ENCODE measurements at places on chromosomes 4 and X.

GRCh38 chr4:96108146-96108545 lies 268.3 kb downstream of the PDHA2 start:
- no peak for DNase-seq

- no peak for DNase-seq
Observed at GRCh38 chr4:6878451-6879059, 31.1 kb upstream of the TBC1D14 start.

GRCh38 chr4:153497988-153498967 lies 32.1 kb downstream of the TMEM131L start:
- no peak for DNase-seq

GRCh38 chrX:9681011-9681410 lies 84.6 kb downstream of the GPR143 start:
- DNase-seq, result no peak

GRCh38 chrX:47311932-47312774 lies 58.2 kb upstream of the ZNF157 start:
- no peak for DNase-seq

- no peak for DNase-seq
Observed at GRCh38 chr4:90515191-90515590, 388.0 kb downstream of the CCSER1 start.

- no peak for DNase-seq
Observed at GRCh38 chr4:171583790-171584189, 229.4 kb upstream of the GALNTL6 start.

DNA sequence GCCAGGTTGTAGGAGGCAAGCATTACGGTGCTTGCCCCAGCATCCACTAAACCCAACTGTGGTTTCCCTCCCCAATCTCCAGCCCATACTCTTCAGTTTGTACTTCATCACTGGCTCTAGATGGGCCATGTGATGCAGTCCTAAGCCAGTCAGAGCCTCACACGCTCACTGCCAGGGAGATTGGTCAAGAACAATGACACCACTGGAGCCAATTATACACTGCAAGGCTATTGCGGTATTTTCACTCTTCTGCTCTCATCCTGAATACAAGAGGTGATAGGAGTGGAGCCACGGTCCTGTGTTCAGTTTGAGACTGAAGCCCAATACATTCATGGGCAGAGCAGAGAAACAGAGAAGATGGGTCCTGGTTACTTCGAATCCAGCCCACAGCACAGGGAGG lies 58.4 kb downstream of the SEPSECS start:
- no peak for DNase-seq

GRCh38 chr4:168501407-168501806 lies 4.6 kb downstream of the PALLD start:
- DNase-seq, result no peak

DNA sequence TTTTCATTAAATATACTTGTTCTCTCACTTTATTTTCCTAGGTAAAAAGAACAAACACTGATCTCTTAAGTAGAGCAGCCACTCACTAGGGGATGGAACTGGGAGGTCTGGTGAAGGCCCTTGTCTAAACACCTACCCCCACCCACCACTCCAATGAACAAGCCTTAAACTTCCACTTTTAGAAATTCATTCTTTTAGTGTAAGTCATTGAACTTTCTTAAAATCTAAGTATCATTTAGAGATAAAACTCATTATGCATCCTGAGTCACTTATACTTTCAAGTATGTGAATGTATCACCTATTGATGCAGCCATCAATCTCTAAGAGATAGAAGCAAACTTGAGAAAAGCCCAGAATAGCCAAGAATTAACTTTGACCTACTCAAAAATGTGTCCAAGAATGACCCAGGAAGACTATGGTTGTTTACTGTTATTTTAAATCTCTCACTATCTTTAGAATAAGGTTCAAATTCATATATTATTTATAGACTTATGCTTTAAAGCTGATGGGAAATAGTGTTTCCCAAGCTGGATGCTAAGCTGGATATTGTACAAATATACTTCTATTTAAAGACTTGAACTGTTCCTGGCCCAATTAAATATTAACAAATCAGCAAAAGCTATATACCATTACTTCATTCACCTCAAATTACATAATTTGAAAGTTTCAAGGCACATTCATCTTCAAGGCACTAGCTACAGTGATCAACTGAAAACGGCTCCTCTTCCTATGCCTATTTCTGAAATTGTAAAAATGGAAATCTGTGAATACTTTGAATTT lies 49.5 kb downstream of the CAMK2D start:
- DNase-seq, result no peak

GRCh38 chr4:3526456-3526855 lies 5.8 kb downstream of the LRPAP1 start:
- no peak for DNase-seq

DNA sequence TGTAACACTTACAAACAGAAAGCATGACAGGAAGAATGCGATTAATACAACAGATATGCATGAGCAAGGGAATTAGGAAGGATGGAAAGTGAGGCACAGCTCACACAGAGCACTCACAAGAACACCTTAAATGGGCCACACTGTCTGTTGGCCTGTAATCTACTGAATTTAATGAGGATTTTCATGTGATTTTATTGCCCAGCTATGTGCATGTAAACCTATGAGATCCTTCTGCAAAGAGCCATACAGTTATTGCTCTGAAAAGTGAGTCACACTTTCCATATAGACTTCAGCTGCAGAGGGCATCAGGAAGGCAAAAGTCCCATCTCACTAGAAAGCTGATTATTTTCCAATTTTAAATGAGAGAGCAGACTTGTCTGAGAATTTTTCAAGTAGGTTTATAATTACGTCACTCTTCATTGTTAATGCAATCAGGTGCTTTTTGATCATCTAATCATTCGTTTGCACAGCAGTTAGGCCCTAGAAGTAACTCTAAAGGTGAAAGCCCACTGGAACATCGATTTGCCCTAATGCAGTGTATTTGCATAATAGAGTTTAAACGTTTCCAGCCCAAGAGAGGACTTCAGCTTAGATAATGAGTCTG lies 832.7 kb upstream of the INTU start:
- no peak for DNase-seq

DNA sequence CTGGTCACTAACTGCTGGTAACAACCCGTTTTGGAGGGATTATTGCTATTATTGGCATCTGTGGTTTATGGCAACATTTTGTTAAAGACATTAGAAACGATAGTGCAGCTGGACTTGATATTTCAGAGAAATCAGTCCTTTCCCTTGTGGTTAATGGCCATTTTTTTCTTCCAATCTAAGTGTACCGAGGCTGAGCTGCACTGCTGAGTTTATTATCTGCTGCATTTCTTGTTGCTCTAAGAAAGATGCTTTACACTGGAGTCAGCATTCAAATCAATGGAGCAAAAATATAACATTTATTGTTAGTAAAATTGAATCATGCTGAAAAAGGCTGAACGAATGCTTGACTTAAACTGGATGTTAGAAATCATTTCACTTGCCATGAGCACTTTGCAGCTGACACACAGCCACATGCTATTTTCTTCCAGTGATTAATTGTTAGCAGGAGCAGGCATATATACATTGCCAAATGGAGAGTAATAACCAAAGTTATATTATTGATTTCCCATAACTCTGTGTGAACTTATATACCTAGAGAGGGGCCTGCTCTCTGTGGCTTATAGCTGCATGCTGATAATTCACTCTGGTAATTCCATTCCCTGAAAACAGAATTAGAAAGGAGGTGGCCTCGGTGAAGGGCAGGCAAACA lies 66.5 kb upstream of the TTC29 start:
- no peak for DNase-seq

Measured in midbrain (tissue), 1 donor.